A549 treated with ZK216348 at 1 μM for 4 hours (cell line): ENCODE measurements at places on chromosomes 3 and 15. TPM values are rescaled to one million over a fixed set of nuclear protein-coding genes. Genes with fewer than 3 reads are reported as not detected.

Gene SAXO2
- total RNA-seq = 1.5 to 5.0 TPM (median 1.7 TPM) in 5 replicates

Gene P2RY1
- 0.34 to 0.57 TPM (median 0.54 TPM) in 5 replicates for total RNA-seq

Gene CHRFAM7A
- 4.7 to 7.8 TPM (median 6.7 TPM) in 5 replicates for total RNA-seq

Gene SEMA7A
- 1.9 to 2.7 TPM (median 2.1 TPM) in 5 replicates for total RNA-seq

Gene SUSD5
- 2.3 to 4.2 TPM (median 3.1 TPM) in 5 replicates for total RNA-seq

Gene ABHD17C
- total RNA-seq = 29.0 to 39.9 TPM (median 35.0 TPM) in 5 replicates

Gene PRSS50
- not detected in 5 replicates for total RNA-seq

Gene GRK7
- not detected in 5 replicates for total RNA-seq

Gene PLEKHO2
- total RNA-seq = 5.1 to 6.1 TPM (median 5.9 TPM) in 5 replicates

Gene GMNC
- not detected in 5 replicates for total RNA-seq

Gene CP
- total RNA-seq = 4.1 to 7.0 TPM (median 6.2 TPM) in 5 replicates

Gene SAMMSON
- total RNA-seq = not detected in 5 replicates

Gene CHRNA5
- total RNA-seq = 24.3 to 36.9 TPM (median 32.6 TPM) in 5 replicates

Gene NPHP3
- total RNA-seq = 6.0 to 10.3 TPM (median 8.5 TPM) in 5 replicates

Gene RTP1
- total RNA-seq = not detected in 5 replicates

Gene PTH1R
- total RNA-seq = 0.28 to 0.89 TPM (median 0.58 TPM) in 5 replicates

Gene SLC12A1
- total RNA-seq = not detected in 5 replicates

Gene PAQR5
- total RNA-seq = 65.5 to 118 TPM (median 110 TPM) in 5 replicates

Gene PYGO1
- total RNA-seq = 4.8 to 9.6 TPM (median 7.9 TPM) in 5 replicates

Gene ITIH1
- total RNA-seq = not detected in 5 replicates

Gene SLC9A9
- 0.11 to 0.39 TPM (median 0.27 TPM) in 4 of 5 replicates, not detected in the other for total RNA-seq

Gene CCDC66
- total RNA-seq = 3.6 to 8.7 TPM (median 6.8 TPM) in 5 replicates

Gene RBP2
- total RNA-seq = not detected in 5 replicates

Gene ELP6
- total RNA-seq = 25.5 to 31.3 TPM (median 27.5 TPM) in 5 replicates
